Spleen (tissue), 13 donors: ENCODE measurements at places on chromosomes 16 and 17. TPM values are rescaled to one million over a fixed set of nuclear protein-coding genes. Genes with fewer than 3 reads are reported as not detected.

Gene ST6GALNAC2
- 9.8 TPM for total RNA-seq

Gene ZMYND15
- total RNA-seq = 4.3 TPM

Gene RAP1GAP2
- total RNA-seq = 32.7 TPM

Gene CCL16
- 0.32 TPM for total RNA-seq

Gene GDPD3
- total RNA-seq = 6.6 TPM

Gene KIFC3
- total RNA-seq = 53.2 TPM

Gene ACOX1
- 56.6 TPM for total RNA-seq

Gene KRTAP9-2
- total RNA-seq = not detected

Gene MAPT
- 0.66 TPM for total RNA-seq

Gene LLGL1
- total RNA-seq = 10.7 TPM

Gene LRRC59
- 48.3 TPM for total RNA-seq

Gene LRRC36
- total RNA-seq = 0.74 TPM

Gene TSPAN10
- total RNA-seq = 0.85 TPM

Gene HEATR9
- 0.51 TPM for total RNA-seq

Gene PLLP
- 15.3 TPM for total RNA-seq

Gene DHRS7C
- total RNA-seq = not detected

Gene MT1G
- not detected for total RNA-seq

Gene ABCC12
- not detected for total RNA-seq

Gene PLA2G10
- not detected for total RNA-seq

Gene CCL7
- total RNA-seq = not detected

Gene KRTAP1-1
- total RNA-seq = not detected

Gene TCAP
- total RNA-seq = 2.2 TPM

Gene PIPOX
- 8.3 TPM for total RNA-seq

Gene SOX9
- total RNA-seq = 0.54 TPM
